ENCODE measurements at places on chromosomes 5 and 9.

DNA sequence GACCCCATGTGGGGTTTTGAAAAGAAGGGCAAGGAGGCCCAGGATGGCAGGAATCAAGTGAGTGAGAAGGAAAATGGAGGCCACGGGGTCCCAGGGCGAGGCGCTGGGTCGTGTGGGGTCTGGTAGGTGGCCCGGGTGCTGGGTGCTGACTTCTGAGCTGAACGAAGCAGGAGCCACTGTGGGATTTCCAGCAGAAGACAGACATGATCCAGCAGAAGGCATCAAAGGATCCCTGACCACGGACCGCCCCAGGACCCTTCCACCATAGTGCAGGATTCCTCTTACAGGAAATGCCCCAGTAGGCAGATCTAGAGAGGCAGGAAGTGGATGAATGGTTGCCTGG lies 106.7 kb downstream of the ADAMTS2 start:
- DNase-seq = no peak

- DNase-seq = no peak
Measured at GRCh38 chr5:130488252-130488651, 584.0 kb downstream of the CHSY3 start.

DNA sequence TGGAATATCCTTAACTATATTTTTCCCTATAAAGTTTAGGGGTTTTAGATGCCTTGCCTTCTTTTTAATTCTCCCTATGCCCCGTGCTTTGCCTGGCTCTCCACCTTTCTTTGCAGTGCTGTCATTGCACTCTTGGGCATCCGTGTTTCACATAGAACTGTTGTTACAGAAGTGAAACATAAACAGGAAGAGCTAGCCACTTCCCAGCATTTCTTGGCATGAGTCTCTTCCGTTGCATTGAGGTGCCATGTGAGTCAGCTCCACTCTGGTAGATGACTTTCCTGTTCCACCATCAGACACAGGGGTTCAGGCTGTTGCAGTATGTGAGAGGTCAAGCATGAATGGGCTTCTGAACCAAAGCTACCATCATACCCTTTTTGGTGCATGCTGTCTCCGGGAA lies 73.4 kb downstream of the ANGPTL2 start:
- DNase-seq = peak; percentile 69

GRCh38 chr5:118314931-118315330 lies 673.4 kb downstream of the DTWD2 start:
- no peak for DNase-seq

GRCh38 chr9:130041648-130042405 lies 1.2 kb downstream of the FNBP1 start:
- no peak for DNase-seq

DNA sequence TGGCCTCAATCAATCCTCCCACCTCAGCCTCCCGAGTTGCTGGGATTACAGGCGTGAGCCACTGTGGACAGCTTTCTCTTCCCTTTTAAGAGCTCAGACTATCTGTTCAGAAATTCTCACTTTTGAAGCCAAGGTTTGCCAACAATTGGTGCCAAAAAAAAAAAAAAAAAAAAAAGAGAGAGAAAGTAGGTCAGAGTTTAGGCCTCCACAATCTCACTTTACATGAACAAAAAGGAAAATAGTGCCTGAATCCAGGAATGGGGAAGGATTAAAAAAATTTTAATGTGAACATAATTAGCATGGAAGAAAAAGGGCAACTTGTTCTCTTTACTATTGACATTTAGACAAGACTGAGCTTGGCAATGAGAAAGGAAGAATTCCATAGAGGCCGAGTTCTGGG lies 94.1 kb downstream of the NSG2 start:
- DNase-seq = no peak

- no peak for DNase-seq
Measured at GRCh38 chr5:112417931-112418658, 982 bp downstream of the EPB41L4A start.

- DNase-seq = no peak
Measured at GRCh38 chr5:8050616-8051175, 181.7 kb downstream of the MTRR start.

- no peak for DNase-seq
Measured at GRCh38 chr9:1804128-1804865, 210.8 kb upstream of the SMARCA2 start.

DNA sequence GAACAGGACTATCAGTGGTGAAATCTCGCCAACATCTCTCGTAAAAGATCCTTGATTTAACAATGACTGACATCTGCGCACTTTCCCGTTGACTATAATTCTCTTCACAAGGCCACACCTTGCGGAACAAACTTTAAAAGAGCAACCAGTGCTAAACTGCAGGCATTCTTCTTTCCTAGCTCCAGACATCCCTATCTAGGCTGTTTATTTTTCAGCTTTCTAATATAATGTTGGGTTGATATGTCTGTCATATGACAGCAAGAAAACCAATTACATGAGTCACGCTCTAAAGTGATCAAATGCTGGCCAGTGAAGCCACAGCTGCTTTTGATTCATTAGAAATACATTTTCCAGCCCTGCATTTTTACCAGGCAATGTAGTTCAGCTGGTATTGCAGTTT lies 162.5 kb downstream of the ELAVL2 start:
- no peak for DNase-seq

GRCh38 chr5:56317923-56318561 lies 84.9 kb upstream of the ANKRD55 start:
- no peak for DNase-seq

DNA sequence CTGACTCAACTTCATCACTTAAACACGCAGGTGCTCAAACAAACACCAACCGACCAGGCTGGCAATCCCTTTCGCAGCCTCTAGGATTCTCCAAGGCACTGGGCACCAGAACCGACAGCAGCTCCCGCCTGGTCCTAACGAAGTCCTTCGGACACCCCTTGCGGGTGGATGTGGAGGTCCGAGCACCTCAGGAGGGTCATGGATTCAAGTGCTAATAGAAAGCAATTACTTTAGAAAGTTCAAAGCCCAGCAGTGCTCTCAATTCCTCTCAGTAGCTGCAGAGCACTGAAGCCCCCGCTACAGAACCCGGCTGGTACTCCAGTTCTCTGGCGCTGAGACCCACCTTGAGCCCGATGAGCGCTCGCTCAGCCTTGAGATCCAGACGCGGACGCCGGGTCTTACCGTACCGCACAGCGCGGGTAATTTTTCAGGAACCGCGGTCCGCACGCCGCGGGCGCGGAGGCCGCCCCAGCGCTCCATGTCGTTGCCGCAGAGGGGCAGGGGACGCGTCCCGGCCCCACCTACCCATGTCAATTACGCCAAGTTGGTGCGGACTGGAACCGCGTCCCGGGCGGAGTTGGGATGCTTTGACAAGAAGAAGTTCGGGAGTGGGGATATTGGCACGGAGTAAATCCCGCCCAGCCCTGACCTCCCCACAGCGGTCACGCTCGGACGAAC lies 638 bp downstream of the MARCHF3 start:
- no peak for DNase-seq

DNA sequence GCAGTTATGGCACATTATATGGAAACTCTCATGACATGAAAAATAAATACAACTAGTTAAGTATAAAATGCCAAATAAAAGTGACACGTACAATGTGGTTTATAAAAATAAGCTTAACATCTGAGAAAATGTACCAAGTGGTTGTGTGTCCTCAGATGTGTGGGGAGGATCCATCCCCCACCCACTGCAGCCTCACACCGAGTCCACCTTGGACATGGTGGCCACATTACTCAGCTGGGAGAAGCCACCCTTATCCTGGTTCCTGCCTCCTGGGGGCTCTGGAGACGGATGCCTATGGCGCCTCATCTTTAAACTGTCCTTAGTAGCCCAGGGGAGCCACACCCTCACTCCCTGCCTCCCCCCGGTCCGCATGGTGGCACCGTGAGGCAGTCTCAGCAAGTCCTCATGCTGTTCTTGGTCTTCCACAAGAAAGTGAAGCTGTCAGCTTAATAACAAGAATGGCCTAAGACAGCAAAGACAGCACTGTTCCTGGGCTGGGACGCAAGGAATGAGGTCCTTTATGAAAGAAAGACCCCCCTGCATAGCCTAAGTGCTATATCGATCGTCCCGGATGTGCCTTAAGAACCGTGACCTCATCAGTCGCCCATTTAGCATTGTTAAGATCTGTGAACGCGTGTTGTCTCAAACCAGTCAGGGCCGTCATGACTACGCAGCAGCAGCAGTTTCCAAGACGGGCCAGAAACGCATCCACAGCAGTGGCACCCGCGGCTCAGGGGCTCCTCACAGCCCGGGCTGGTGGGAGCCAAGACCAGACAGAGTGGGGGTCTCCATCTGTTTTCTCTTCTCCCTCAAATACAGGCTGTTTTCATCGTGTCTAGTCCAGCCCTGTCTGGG lies 56.4 kb downstream of the IPPK start:
- DNase-seq = no peak

DNA sequence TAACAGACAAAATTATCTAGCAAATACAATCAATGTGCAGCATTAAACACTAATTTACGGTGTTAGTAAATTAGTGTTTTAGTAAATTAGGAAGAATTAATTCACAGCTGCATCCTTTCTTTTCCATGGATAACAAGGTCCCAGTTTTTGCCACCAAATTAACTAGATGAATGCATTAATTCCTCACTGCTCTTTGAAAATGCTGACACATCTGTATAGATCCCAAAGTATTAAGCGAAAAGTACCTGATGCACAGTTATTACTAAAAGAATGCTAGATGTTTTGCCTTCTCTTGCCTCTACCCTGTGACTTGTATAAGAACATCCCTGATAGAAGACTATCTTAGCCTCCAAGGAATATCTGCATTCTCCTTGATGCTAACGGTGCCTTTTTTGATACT lies 612.7 kb upstream of the DMAC1 start:
- DNase-seq = no peak

DNA sequence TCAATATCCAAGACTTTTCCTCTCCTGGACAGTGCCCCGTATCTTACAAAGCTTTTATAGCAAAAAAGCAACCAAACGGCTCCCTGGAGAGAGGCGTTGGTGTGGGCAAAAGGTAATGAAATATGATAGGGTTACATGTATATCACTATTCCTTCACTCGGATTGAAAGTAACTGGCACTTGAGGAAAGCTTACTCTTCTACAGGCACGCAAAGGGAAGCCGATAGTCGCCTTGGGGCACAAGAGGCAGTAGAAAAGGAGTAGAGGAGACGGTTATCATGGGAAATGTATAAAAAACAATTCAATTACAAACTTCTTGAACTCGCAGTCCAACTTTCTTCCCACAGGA lies 1.1 kb downstream of the DIAPH1 start:
- DNase-seq = no peak

- peak; percentile 15 for DNase-seq
Measured at GRCh38 chr9:74742792-74743730, 144.7 kb downstream of the TRPM6 start.

- DNase-seq = no peak
Measured at GRCh38 chr9:131960851-131961495, 118.7 kb downstream of the MED27 start.

DNA sequence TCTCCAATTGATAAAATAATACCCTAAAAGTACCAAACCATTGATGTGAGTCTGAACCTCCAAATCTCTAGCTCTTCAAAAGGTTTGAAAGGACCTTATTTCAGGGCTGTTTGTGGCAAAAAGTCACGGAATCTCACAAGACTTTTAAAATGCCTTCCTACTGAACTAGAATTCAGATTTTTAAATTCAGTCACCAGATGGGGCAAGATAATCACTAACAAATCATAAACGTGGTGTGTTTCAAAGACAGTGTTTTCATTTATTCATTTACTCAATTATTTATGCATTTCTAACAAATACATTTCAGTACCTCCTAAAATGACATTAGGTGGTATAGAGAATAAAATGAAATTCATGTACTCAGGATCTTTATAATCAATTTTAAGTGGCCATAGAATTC lies 68.2 kb upstream of the SMC2 start:
- DNase-seq = no peak

DNA sequence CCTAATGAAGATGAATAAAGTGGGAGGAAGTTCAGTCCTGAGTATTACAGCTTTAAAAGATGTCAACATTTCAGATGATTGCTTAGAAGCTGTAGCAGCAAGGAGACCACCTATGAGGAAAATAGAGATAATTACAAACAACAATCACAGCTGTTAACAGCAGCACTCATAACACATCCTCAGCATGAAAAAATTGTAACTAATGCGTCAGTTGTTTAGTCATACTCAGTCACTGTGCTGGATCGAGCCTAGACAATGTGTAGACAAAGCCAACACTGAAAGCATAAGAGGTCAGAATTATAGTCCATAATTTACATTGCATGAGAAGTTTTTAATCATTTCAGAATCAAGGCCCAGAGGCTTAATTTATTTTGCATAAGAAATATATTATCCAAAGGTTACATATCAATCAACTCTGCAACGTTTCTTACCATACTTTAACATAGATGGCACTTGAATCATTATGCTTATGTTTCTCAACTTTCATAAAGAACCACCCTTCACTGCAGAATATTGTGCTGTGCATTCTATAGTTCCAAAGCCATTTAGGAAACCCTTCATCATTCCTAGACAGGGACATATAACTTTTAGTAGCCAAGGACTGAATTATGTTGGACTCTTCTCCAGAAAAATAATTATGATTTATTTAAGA lies 60.2 kb upstream of the HAPLN1 start:
- DNase-seq = no peak

GRCh38 chr9:101498323-101498722 lies 35.3 kb upstream of the RNF20 start:
- no peak for DNase-seq

DNA sequence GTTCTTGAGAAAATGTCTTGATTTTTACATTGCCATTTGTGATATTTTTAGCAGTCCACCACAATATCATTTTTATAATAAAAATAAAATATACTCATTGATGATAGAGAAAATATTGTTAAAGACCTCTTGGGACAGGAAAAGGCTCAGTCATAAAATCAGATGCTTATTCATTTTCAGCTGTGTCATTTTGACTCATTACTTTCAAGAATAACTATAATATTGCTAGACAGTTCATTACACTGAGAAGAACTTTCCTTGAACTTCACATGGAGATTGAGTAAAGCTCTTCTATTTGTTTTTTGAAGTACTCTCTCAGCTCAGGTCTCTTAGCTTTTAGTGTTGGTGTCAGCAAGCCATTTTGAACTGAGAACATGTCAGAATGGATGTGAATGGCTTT lies 8.5 kb upstream of the MEIKIN start:
- no peak for DNase-seq

- DNase-seq = no peak
Measured at GRCh38 chr5:154267516-154267915, 77.0 kb downstream of the GALNT10 start.

DNA sequence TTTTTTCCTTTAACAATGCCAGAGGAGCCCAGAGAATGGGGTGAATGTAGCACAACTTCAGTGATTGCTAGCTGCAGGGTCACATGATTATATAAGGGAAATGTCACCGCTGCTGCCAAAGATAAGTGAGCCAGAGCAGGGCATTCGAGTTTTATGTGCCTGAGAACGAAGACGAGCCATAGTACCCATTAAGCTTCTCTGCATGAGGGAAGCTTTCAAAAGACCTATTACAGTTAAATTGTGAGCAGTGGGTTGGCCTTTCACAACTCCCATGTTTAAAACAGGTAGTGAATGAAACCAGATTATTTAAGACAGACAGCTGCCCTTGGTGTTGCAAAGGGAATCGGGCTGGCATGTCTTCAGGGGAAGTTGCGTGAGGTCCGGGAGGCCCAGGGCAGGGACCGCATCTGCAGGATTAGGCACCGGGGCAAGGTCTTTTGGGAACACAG lies 82.4 kb upstream of the TNFAIP8 start:
- DNase-seq = no peak

GRCh38 chr5:158022393-158022792 lies 163.4 kb upstream of the CLINT1 start:
- no peak for DNase-seq
